ENCODE measurements at places on chromosomes 5 and 9. TPM values are rescaled to one million over a fixed set of nuclear protein-coding genes. Genes with fewer than 3 reads are reported as not detected.
A peak's percentile ranks its signal among the peaks of the same experiment; 100 is the strongest.

GRCh38 chr5:148873690-148874485, 47.5 kb downstream of the ADRB2 start:
- no peak overlapping the region for H3K4me3 ChIP-seq
- H3K27me3 ChIP-seq: no peaks in the 10 kb centered on the region
- H3K27ac ChIP-seq: no peak overlapping the region
- no peaks in the 10 kb centered on the region for H3K36me3 ChIP-seq
- no peaks in the 10 kb centered on the region for H3K4me1 ChIP-seq

- no peak overlapping the region for H3K27ac ChIP-seq
- no peaks in the 10 kb centered on the region for H3K27me3 ChIP-seq
- DNase-seq: no peak
- no peak overlapping the region for H3K4me3 ChIP-seq
- H3K4me1 ChIP-seq: no peaks in the 10 kb centered on the region
Measured at GRCh38 chr5:65539827-65540226, 23.1 kb downstream of the CENPK start.

GRCh38 chr5:151213803-151214613, 9.9 kb downstream of the CCDC69 start:
- H3K36me3 ChIP-seq: no peaks in the 10 kb centered on the region
- peak overlapping the region; percentile 19 for H3K27ac ChIP-seq
- H3K27me3 ChIP-seq: no peaks in the 10 kb centered on the region
- H3K4me1 ChIP-seq: peaks cover 11% of the 10 kb centered on the region
- peak; percentile 57 for DNase-seq

- no peak for DNase-seq
- H3K4me3 ChIP-seq: no peak overlapping the region
- H3K27me3 ChIP-seq: no peaks in the 10 kb centered on the region
- no peaks in the 10 kb centered on the region for H3K4me1 ChIP-seq
- H3K36me3 ChIP-seq: no peaks in the 10 kb centered on the region
Measured at GRCh38 chr5:102411-103043, 10.6 kb downstream of the PLEKHG4B start.

DNA sequence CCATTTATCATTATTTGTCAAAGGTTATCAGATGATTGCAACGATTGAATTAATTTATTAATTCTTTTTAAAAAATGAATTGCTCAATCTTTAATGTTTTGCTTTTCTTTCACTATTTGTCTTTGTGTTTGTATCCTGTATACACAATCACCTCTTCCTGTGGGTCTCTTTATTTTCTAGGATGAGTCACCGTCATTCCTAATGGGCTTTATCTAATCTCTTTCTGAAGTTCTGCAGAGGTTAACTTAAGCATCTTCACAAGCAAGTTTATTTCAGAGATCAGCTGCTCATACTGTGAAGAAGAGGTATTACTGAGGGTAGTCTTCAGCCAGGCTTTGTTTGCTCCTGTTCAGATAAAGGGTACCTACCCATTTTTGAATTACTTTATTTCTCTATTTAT, 323.9 kb downstream of the NNT start:
- H3K36me3 ChIP-seq: no peaks in the 10 kb centered on the region
- no peak for DNase-seq
- H3K27ac ChIP-seq: no peak overlapping the region
- H3K4me3 ChIP-seq: no peak overlapping the region

- no peak for DNase-seq
- H3K4me1 ChIP-seq: peaks cover 3% of the 10 kb centered on the region
- no peak overlapping the region for H3K4me3 ChIP-seq
- no peaks in the 10 kb centered on the region for H3K27me3 ChIP-seq
- no peaks in the 10 kb centered on the region for H3K36me3 ChIP-seq
Measured at GRCh38 chr9:36123515-36123914, 13.0 kb upstream of the GLIPR2 start.

DNA sequence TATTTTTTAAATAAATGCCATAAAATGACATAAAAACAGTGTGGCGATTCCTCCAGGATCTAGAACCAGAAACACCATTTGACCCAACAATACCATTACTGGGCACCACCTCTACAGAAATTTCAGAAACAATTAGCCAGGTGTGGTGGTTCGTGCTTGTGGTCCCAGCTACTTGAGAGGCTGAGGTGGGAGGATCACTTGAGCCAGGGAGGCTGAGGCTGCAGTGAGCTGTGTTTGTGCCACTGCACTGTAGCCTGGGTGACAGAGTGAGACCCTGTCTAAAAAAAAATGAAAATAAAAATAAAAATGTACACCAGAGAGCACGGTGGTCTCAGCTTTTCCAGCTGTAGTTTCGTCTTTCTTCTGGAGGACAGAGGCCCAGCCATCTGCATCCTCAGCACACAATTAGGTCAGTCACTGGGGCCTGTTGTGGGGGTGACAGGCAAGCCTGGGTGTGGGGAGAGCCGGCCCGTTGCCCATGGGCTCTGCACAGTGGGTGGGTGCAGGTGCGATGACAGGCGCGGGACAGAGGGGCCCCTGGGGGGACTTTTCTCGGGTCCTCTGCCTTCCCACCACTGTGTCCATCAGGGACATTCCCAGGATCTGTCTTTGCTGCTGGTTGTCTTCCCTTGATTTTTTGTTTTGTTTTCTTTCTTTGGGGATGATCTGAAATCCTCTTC, 9.8 kb downstream of the COL5A1 start:
- no peaks in the 10 kb centered on the region for H3K27me3 ChIP-seq
- H3K4me1 ChIP-seq: peaks cover 27% of the 10 kb centered on the region
- H3K27ac ChIP-seq: no peak overlapping the region

- no peak overlapping the region for H3K4me3 ChIP-seq
- H3K27ac ChIP-seq: no peak overlapping the region
- H3K27me3 ChIP-seq: no peaks in the 10 kb centered on the region
- H3K4me1 ChIP-seq: peaks cover 6% of the 10 kb centered on the region
- H3K36me3 ChIP-seq: no peaks in the 10 kb centered on the region
Measured at GRCh38 chr9:120435091-120435490, 144.9 kb downstream of the CDK5RAP2 start.

DNA sequence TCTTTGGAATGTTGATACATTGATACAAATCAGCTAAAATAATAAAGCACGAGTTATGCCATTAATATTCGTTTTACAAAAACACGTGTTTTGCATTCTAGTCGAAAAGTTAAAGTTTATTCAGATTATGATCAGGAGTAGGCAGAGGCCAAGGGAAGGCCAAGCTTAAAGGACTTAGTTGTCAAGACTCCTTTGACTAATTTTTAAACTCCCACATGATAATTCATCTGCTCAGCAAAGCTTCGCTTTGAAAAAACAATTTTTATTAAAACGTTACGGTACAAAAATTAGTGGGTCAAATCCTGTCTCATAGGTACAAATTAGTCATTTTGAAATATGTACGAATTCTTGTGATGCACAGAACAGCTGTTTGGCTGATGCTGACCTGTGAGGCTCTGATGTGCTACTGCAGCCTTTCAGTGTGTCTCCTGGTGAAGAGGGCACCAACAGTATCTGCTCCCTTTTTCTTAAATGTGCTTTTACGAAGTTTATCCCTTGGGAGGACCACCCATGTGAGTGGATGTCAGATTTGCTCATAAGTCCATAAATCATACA, 23.0 kb upstream of the NR3C1 start:
- H3K4me1 ChIP-seq: no peaks in the 10 kb centered on the region
- H3K27me3 ChIP-seq: no peaks in the 10 kb centered on the region
- no peaks in the 10 kb centered on the region for H3K36me3 ChIP-seq
- H3K27ac ChIP-seq: no peak overlapping the region
- H3K4me3 ChIP-seq: no peak overlapping the region

TMEM232 gene
- total RNA-seq: 28.1 TPM

DNA sequence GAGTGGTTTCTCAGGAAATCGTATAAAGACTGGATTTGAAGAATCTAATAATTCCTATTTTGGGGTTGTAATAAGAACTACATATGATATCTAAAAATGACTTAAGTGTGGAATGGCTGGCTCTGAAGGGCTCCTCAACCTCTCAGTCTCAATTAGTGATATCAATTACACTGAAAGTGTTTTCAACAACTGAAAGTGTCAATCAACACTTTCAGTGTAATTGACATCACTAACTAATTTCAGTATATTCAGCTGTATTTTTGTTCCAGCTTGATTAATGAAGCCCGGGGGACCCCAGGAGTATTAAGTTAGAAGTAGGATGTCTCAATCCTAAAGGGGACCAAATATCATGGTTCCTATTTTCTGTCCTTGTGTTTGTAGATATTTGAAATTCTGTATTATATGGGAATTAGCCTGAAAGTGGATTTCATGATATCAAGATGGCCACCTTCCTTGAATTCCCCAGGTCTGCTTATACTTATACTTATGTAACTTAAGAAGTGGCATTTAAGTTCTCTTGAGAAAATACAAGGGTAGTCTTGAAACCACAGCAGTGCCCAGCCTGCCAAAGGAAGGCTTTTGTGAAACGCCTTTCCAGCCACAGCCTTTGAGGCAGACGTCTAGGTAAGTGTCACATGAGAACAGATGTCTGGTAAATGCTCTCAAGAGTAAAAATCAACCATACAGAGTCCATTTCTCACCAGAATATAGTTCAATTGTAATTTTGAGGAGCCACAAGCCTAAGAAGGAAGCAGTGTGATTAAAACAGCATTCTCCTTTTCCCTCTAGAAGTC, 4.6 kb downstream of the BASP1 start:
- H3K4me3 ChIP-seq: no peak overlapping the region
- no peaks in the 10 kb centered on the region for H3K36me3 ChIP-seq
- H3K4me1 ChIP-seq: no peaks in the 10 kb centered on the region
- no peak overlapping the region for H3K27ac ChIP-seq
- no peak for DNase-seq

DNA sequence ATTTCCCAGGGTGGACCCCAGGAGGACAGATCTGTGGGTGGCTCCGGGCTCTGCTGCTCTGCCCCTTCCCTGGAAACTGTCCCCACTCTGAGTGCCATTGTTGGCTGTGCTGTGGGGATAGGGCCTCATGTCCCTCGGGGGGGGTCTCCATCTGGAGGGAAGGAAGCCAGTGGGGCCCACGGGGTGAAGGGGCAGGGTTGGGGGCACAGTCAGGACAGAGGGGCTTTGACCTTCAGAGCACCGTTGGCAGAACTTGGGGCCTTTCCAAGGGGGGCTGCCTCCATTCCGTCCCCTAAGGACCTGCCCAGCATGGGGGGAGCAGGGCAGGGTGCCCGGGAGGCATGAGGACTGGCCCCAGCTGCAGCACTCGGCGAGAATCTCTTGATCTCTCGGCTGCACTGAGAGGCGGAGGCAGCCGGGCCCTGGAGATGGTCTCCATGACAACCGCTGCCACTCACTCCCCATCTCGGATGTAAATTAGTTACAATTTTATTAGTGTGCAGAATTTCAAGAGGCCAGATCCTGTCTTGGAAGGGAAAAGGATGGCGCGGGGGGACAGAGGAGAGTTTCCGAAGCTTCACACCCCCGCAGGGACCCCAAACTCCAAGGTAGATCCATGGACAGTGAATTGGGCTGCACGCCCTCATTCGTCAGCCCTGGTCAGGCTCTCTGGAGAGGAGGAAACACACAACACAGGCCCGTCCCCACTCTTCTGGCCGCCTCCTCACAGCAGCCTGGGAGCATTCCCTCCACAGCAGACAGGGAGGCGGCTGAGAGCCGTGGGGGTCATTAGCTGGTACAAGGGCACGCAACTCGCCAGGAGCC, 216.2 kb upstream of the IER5L start:
- no peak overlapping the region for H3K4me3 ChIP-seq
- no peak overlapping the region for H3K27ac ChIP-seq
- H3K4me1 ChIP-seq: no peaks in the 10 kb centered on the region

MEF2C gene
- 19.9 TPM for total RNA-seq

GRCh38 chr9:135536216-135536615, 9.7 kb upstream of the OBP2A start:
- H3K27ac ChIP-seq: no peak overlapping the region
- DNase-seq: no peak
- H3K4me1 ChIP-seq: no peaks in the 10 kb centered on the region
- H3K36me3 ChIP-seq: no peaks in the 10 kb centered on the region

DNA sequence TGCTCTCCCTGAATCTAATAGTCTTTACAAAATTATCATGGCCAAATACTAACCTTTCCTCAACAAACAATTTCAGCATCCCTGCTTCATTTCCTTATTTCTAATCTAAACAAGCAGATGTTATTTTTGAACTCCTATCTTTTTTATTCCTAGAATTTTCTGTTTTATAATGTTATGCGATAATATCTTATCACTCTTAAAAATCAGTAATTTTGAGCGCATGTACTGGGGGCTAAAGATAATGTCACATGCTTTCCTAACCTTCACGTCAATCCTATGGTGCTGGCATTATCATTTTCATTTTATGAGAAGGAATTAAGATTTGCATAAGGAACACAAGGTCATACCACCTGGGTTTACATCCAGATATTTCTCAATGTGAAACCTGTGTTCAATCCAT, 648.0 kb downstream of the BRINP1 start:
- H3K27me3 ChIP-seq: no peaks in the 10 kb centered on the region
- no peak overlapping the region for H3K4me3 ChIP-seq
- no peaks in the 10 kb centered on the region for H3K4me1 ChIP-seq

AQP3 gene
- 9.0 TPM for total RNA-seq

SPAG8 gene
- 27.0 TPM for total RNA-seq

PCDHGA11 gene
- total RNA-seq: 9.1 TPM

GRCh38 chr9:69344459-69344858, 19.4 kb downstream of the ENTREP1 start:
- H3K27me3 ChIP-seq: no peaks in the 10 kb centered on the region
- no peak overlapping the region for H3K27ac ChIP-seq
- peaks cover 6% of the 10 kb centered on the region for H3K4me1 ChIP-seq
- DNase-seq: no peak
- no peak overlapping the region for H3K4me3 ChIP-seq
- H3K36me3 ChIP-seq: no peaks in the 10 kb centered on the region

- DNase-seq: no peak
- no peaks in the 10 kb centered on the region for H3K4me1 ChIP-seq
- no peaks in the 10 kb centered on the region for H3K27me3 ChIP-seq
- no peaks in the 10 kb centered on the region for H3K36me3 ChIP-seq
- H3K4me3 ChIP-seq: no peak overlapping the region
- H3K27ac ChIP-seq: no peak overlapping the region
Measured at GRCh38 chr5:1709171-1709803, 90.3 kb downstream of the MRPL36 start.

- H3K36me3 ChIP-seq: no peaks in the 10 kb centered on the region
- H3K27me3 ChIP-seq: no peaks in the 10 kb centered on the region
Measured at GRCh38 chr5:5523066-5523505, 100.6 kb downstream of the ICE1 start.

PCA3 gene
- 0.39 TPM for total RNA-seq

GRCh38 chr9:79007701-79008483, 563.9 kb upstream of the TLE4 start:
- no peak overlapping the region for H3K27ac ChIP-seq
- H3K36me3 ChIP-seq: no peaks in the 10 kb centered on the region
- no peaks in the 10 kb centered on the region for H3K4me1 ChIP-seq
- DNase-seq: no peak
- H3K4me3 ChIP-seq: no peak overlapping the region

CFAP90 gene
- total RNA-seq: 33.0 TPM

DNA sequence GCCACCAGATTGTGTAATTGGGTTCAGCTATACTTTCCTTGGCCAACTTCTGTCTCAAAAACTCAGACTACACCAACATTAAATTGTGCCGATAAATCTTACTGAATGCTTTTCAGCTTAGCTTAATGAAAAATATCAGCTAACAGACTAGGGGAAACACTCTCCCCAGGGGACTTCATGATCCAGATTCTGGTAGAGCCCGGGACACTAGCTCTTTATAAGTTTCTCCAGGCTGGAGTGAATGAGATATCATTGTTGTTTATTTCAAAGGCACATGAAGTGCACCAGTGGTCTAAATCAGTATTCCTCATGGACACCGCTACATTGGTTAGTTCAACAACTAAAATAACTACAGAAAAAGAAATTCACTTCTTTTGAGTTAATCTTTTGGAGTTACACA, 10.5 kb upstream of the LHFPL2 start:
- no peak overlapping the region for H3K4me3 ChIP-seq
- no peaks in the 10 kb centered on the region for H3K36me3 ChIP-seq
- peaks cover 15% of the 10 kb centered on the region for H3K4me1 ChIP-seq
- H3K27me3 ChIP-seq: no peaks in the 10 kb centered on the region
- no peak for DNase-seq

Data from testis (tissue), 5 donors.